ENCODE measurements at places on chromosomes 5 and 9.
A peak's percentile ranks its signal among the peaks of the same experiment; 100 is the strongest.

DNA sequence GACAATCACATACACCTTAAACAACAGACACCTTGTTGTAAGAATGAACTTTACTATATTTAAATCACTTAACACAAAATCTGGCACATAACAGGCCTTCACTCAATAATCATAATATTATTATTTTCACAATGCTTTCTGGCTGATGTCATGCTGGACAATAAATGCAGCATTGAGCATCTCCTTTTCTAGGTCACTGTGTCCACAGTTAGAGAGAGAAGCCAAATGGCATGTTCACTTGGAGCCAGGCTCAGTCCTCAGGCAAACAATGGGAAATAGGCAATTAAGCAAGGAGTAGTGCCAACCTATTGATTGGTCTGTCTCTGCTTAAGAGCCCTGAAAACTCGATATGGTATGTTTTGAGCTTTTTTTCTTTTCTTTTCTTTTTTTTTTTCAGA lies 50.6 kb upstream of the KLF4 start:
- DNase-seq = no peak

DNA sequence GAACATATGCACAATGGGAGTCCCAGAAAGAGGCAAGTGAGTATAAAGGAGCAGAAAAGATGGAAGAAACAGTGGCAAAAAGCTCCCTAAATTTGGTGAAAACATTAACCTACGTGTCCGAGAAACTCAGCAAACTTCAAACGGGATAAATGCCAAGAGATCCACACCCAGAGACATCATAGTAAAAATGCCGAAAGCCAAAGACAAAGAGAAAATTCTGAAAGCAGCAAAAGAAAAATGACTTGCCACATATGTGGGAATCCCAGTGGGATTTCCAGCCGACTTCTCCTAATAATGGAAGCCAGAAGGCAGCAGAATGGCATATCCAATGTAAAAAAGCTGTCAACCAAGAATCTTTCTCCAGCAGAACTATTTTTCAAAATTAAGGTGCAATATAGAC lies 101.2 kb downstream of the ADAMTS2 start:
- DNase-seq = no peak

DNA sequence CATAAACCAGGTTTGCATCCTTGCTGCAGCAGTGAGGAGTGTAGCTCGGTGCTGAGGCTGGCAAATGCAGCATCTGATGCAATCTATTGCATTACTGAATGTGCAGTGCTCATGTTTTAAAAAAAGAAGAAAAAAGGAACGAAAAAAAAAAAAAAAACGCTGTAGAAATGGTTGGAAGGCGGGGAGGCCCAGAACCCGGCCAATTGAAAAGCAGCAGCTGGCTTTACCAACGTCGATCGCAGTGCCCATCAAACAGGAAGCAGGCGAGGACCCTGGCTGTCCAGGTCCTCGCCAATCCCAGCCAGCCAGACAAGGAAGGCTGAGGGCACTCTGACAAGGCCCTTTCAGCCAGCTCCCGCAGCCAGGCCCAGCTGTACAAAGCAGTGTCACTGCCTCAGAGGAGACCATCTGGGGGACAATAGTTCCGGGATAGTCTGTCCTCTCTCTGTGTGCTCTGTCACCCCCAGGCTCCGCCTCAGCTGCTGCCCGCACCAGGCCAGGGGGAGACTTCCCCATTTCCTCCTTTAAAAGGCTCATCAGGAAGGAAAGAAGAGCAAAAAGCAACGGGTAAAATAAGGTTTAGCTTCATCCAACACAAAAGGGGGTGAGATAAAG lies 21.8 kb upstream of the CPEB4 start:
- DNase-seq = no peak

- no peak for DNase-seq
Measured at GRCh38 chr5:170791325-170791954, 7.9 kb downstream of the GABRP start.

- DNase-seq = no peak
Measured at GRCh38 chr5:31377274-31377946, 154.5 kb downstream of the DROSHA start.

DNA sequence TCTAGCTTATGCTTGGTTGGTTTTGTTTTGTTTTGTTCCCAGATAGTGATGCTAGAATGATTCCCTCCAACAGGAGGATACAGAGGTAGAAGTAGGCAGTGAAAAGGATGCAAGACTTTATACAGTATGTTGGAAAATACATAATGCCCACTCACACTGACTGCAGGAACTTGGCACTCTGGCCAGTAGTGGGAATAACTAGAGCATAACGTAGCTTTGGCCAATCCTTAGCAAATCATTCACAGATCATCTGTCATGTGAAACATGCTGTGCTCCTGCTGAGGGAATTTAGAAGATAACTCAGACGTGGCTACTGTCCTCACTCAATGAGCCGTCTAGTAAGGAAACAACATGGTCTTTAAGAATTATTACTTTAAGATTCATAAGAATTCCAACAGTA lies 13.5 kb downstream of the CFAP90 start:
- no peak for DNase-seq

DNA sequence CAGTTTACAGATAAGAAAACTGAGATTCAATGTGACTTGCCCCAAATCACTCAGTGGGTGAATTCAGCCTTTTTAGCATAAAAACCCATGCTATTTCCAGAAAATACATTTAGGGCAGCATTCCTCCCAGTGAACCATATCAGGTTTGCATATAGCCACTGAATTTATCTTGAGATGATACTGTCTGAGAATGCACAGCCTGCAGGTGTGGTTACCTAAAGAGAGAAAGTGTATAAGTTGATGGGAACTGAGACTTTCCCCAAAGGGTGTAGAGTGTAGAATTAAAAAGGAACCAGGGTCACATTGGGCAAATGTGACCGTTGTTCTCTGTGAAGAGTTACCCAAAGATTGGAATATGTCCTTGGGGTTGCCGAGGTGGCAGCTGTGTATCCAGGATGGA lies 100.0 kb upstream of the PIK3R1 start:
- DNase-seq = no peak

GRCh38 chr9:109272745-109273144 lies 48.1 kb downstream of the EPB41L4B start:
- DNase-seq = no peak

DNA sequence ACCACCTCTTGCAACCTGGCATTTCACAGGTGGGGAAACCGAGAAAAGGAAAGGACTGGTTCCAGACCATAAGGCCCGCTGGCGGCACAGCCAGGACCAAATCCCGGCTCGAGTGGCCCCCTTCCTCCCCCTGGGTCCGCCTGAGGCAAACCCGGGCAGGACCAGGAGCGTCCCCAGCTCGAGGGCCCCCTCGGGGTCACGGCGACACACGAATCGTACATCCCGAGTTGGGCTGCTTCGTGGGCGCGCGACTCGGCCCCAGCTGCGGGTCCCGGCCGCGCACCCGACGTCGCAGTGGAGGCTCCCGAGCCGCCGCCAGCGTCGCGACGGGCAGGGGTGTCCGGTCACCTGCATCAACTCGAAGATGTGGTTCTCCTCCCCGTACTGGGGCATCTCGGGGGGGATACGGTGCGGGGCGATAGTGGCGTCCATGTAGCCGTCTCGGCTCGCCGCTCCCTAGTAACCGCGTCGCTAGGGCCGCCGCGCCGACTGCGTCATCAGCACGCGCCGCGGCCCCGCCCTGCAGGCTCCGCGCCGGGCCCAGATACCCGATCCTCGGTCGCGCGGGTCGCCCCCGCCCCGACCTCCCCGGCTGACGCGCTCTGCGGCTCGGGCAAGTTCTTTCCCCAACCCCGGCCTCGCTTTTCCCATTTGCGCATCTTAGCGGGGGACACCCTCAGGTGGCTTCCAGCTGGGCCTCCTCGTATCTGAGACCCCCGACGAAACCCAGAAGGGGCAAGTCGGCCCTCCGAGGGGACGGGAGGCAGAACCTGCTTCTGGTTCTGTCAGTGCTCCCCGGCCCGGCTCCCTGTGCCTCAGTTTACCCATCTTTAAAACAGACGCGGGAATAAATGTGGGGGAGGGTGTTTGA lies at the start of gene AK8:
TSS of gene AK8 (minus strand) at position 461 of the 871 bp plus-strand sequence. CDS start at position 432, 29 bp downstream.
- DNase-seq = peak; percentile 63

- DNase-seq = no peak
Measured at GRCh38 chr5:52925001-52925400, 64.2 kb upstream of the ITGA2 start.

DNA sequence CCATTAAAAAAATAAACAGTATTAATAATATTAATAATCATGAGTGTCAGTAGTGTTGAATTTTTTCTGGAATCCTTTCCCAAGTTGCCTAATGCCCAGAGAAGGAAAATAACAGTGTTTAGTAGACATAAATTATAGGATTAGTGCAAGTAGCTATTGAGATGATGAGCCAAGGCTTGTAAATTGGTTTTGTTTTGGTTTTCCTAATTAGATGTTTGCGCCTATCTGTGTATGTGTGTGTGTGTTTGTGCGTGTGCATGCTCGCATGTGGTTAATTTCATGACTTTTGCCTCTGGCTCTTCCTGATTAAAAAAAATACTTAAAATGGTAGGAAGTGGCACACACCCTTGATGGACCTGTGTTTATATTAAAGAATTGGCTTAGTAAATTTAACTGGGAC lies 55.4 kb downstream of the FXN start:
- DNase-seq = no peak

DNA sequence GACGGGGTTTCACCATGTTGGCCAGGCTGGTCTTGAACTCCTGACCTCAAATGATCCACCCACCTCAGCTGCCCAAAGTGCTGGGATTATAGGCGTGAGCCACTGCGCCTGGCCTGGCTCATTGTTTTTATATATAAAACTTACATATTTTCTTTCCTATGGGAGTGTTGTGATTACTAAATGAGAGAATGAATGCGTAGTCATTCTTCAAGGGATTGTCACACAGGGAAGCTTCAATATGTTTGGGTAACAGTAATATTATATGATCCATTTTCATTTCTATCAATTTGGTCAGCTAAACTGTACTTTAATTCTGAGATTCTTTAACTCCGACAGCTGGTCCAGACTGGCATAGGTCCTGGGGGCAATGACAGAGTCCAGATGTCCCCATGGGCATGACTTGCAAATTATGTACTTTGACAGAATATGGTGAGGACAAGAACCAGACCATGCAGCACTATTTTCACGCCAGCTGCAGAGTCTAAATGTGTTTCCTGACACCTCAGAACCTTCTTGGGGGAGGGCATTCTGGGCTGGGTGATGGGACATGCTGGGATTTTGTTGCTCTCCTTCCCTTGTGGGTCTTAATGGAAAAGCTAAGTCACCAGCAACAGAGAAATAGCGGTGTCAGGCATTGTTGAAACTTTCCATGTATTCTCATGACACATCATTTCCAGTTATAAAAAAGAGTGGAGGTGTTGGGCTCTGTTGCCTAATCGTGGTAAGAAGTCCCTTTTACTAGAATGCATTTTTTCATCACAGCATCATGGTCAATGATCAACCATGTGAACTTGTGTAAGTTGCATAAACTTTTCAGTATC lies 40.9 kb upstream of the TNC start:
- no peak for DNase-seq

GRCh38 chr9:99070681-99071080 lies 34.2 kb upstream of the TGFBR1 start:
- no peak for DNase-seq
